ENCODE measurements at places on chromosomes 6 and 20. TPM values are rescaled to one million over a fixed set of nuclear protein-coding genes. Genes with fewer than 3 reads are reported as not detected.

GRCh38 chr20:62768551-62769287, 27.6 kb upstream of the MRGBP start:
- no peak for DNase-seq

DNA sequence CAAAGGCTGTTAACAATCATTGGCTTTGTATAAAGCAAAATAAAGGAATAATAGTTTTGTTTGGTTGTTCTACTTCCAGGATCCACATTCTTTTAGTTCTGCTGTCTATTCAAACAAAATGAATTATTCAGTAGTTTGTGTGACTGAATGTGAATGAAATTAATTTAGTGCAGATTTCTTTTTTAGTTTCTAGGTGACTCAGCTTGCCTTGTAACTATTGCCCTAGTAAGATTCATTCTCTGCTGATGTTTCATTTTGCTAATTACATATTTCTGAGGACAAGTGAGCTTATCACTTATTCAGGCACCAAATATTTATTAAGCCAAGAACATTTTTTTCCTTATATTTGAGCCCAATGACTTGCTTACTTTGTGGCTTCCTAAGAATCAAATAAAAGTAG, 46.5 kb upstream of the RIPOR2 start:
- DNase-seq, result no peak

GRCh38 chr6:161101517-161101916, 109.9 kb downstream of the MAP3K4 start:
- no peak for DNase-seq

DNA sequence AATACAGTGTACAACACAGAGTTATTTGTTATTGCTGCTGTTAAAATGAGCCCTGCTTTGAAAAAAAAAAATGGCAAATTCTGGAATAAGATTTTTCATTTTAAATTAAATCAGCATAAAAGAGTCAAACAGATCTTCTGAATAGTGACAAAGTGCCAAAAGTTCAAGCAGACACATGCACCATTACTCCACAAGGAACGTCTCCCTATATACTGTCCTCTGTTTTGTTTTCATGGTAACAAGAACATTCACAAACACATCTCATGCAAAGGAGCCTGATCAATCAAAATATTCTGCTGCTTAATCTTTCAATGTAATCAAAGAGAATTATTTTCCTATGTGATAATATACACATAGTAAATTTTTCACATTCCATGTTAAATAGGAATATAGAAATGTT, 2.7 kb downstream of the HIVEP2 start:
- no peak for DNase-seq

- no peak for DNase-seq
These were observed 46.2 kb upstream of the EEF1A1 start for GRCh38 chr6:73566954-73567591.

GRCh38 chr20:19624221-19624965, 133.7 kb upstream of the RIN2 start:
- DNase-seq, result no peak

DNA sequence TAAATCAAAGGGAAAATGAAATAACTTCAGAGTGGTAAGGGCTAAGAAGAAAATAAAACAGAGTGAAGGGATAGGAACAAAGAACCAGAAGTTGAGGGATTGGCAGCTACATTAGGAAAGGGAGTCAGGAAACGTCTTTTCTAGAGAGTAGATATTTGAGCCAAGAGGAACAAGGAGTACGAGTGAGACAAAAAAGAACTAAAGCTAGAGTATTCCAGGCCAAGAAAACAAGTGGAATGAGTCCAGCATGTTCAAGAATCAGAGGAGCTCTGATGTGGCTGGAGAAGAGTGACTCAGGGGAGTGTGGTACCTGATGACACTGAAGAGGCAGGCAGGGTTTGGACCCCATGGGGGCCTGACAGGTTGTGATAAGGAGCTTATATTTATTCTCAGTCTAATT, 66.3 kb downstream of the CEP162 start:
- no peak for DNase-seq

- DNase-seq, result no peak
These were observed 23.2 kb downstream of the AFDN start for GRCh38 chr6:167849846-167850459.

DNA sequence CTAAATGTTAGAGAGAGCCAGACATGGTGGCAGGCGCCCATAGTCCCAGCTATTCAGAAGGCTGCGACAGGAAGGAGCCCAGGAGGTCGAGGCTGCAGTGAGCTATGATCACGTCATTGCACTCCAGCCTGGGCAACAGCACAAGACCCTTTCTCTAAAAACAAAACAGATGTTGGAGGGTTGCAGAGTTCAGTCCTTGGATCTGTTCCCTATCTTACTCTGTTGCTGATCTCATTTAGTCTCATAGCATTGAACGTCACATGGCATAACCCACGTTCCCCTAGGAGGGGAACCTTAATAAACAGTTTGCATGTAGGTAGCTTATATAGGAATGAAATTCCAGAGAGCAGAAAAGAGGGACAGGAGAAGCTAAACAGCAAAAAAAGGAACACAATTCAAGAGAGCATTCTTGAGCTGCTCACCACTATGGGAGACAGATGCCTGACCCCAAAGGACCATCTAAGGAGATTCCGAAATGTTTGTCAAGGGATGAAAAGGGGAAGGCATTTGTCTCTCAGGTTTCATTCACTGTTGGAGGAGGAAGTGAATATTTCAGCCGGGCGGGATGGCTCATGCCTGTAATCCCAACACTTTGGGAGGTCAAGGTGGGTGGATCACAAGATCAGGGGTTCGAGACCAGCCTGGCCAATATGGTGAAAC, 54.6 kb upstream of the PIM1 start:
- no peak for DNase-seq

The TRIM10 gene
- total RNA-seq, result 0.16 TPM

The PDYN gene
- total RNA-seq, result not detected

The FAXC gene
- 0.16 TPM for total RNA-seq

The ELOVL4 gene
- total RNA-seq, result 1.6 TPM

The POPDC3 gene
- total RNA-seq, result not detected

The TCF15 gene
- not detected for total RNA-seq

The SPO11 gene
- not detected for total RNA-seq

The CST2 gene
- not detected for total RNA-seq

The KCNS1 gene
- total RNA-seq, result 0.66 TPM

The PNPLA1 gene
- not detected for total RNA-seq

The TRAPPC3L gene
- not detected for total RNA-seq

The NNAT gene
- 0.91 TPM for total RNA-seq
